GM06990 (cell line): ENCODE measurements at places on chromosomes 7 and 10.

DNA sequence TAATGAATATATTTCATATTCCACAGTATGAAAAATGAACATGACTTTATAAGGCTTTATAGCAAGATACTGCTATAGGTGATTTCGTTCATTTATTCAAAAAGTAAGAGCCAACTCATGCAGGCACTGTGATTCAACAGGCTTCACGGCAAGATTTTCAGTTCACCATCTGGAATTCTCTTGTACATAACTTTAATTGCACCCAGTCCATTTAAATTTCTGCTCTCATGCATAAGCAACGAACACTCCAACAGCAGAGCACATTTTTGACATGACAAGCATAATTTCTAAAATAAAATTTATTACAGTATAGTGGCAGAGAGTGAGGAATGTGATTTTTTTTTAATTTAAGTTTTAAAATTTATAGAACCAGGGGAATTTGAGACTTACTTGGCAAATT lies 436.1 kb downstream of the PHTF2 start:
- DNase-seq: no peak

- no peak for DNase-seq
Measured at GRCh38 chr10:72069751-72070526, 18.4 kb downstream of the SPOCK2 start.

GRCh38 chr7:117350027-117350426 lies 27.2 kb upstream of the WNT2 start:
- no peak for DNase-seq

GRCh38 chr10:95533590-95533989 lies 27.6 kb downstream of the SORBS1 start:
- no peak for DNase-seq
